Central memory CD4-positive, alpha-beta T cell (primary cell): ENCODE measurements at places on chromosomes 7 and 10.

DNA sequence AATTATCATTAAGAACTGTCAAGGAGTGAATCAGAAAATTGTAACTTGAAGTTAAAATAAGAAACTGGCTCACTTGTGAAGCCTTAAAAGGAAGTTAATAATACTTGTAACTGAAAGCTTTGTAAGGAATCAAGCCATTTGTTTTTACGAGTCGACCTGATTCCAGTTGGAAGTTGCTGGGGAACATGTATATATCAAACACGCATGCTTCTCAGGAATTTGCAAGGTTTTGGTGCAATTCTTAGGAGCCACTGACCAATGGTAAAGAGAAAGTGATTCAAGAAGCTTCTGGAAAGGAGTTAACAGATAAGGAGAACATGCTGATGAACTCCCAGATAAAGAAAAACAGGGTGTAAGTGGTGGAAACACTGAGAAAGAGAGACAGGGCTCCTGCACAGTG, 56.4 kb downstream of the ETV1 start:
- no peak for DNase-seq

- no peak for DNase-seq
Observed at GRCh38 chr10:66828957-66829356, 96.9 kb upstream of the LRRTM3 start.

GRCh38 chr10:96789571-96790108, 42.5 kb upstream of the LCOR start:
- DNase-seq = no peak

DNA sequence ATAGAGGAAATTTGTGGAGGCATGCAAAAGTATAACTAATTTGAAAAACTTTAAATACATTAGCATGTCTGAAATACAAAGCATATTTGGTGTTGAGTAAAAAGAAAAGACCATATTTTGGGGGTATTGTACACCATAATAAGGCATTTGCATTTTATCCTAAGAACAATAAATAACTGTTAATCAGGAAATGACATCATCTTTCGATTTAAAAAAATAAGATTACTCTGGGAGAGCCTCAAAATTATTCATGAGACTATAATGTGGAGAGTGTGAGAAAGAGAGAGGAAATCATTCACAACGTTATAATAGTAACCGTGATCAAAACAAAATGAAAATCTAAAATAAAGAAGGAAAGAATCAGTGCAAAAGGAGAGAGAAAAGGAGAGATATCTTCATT, 712.3 kb upstream of the POT1 start:
- no peak for DNase-seq

DNA sequence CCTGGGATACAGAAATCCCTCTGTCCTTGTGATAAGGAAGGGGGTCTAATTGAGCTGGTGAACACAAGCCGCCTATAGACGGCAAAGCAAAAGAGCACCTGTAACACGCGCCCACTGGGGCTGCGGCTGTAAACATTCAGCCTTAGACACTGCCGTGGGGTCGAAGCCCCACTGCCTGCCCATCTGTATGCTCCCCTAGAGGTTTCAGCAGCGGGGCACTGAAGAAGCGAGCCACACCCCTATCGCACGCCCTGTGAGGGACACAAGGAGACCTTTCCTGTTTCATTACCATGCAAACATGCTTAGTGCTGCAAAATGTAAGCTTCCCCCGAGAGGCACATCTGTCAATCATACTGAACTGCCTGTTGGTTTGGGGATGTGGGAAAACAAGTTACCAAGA, 82.1 kb downstream of the NRP1 start:
- no peak for DNase-seq

- no peak for DNase-seq
Observed at GRCh38 chr10:85603151-85603940, 763.2 kb downstream of the GRID1 start.

DNA sequence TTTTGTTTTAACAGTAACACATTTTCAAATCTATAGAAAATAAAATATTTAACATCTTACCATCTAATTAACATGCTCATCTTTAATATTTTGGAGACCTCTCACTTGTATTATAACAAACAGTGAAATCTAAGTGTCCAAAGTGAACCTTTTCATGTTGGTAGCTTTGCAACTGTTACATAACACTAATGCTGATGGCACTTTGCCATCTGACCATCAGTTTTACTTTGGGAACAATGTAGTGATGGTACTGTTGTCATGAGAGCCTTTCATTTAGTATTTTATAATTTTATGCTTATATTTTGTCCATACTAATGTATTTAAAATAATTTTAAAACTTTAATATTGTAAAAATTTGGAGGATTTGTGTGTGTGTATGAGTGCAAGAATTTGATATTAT, 1017.0 kb upstream of the KCND2 start:
- DNase-seq = no peak
